OCI-M1 (cell line): ENCODE measurements at places on chromosomes 1 and 21.

- DNase-seq = no peak
These were observed 26.6 kb downstream of the TMEM51 start for GRCh38 chr1:15180189-15180588.

DNA sequence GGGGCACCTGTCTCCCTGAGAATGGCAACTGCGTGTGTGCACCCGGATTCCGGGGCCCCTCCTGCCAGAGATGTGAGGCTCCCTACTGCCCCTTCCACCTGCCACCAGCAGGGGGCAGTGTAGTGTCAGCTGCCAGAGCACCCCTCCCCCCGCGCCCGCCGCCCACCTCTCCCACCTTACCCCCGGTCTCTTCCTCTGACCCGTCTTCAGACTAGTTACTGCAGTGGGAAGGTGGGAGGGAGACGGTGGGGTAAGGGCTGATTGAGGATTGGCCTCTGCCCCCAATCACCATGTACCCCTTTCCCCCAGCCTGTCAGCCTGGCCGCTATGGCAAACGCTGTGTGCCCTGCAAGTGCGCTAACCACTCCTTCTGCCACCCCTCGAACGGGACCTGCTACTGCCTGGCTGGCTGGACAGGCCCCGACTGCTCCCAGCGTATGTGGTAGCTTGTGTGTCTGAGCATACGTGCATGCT is 10.1 kb upstream of the LRRC71 start:
- DNase-seq = peak; percentile 73

DNA sequence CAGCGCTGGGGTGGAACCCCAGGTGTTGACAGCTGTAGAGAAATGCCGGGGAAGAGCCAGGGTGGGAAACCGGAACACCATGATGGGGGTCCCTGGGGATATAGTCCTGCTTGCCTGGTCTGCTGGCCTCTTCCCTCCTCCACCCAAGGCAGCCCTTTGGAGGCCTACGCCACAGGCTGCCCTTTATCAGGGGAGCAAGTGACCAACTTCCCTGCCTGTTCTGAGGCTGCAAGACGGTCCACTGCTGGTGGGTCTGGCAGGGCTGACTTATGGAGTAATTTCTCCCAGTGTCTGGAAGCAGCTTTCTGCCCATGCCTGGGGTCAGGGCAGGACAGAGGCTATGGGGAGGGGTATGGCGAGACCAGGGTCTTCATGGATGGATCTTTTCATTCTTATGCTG is 50.8 kb upstream of the EDN2 start:
- no peak for DNase-seq

- no peak for DNase-seq
These were observed 94.7 kb upstream of the SLC25A33 start for GRCh38 chr1:9444532-9444931.

- DNase-seq = no peak
These were observed 58.9 kb downstream of the MAP3K7CL start for GRCh38 chr21:29189353-29189752.

- DNase-seq = no peak
These were observed 300.0 kb downstream of the BARHL2 start for GRCh38 chr1:90417126-90417525.

DNA sequence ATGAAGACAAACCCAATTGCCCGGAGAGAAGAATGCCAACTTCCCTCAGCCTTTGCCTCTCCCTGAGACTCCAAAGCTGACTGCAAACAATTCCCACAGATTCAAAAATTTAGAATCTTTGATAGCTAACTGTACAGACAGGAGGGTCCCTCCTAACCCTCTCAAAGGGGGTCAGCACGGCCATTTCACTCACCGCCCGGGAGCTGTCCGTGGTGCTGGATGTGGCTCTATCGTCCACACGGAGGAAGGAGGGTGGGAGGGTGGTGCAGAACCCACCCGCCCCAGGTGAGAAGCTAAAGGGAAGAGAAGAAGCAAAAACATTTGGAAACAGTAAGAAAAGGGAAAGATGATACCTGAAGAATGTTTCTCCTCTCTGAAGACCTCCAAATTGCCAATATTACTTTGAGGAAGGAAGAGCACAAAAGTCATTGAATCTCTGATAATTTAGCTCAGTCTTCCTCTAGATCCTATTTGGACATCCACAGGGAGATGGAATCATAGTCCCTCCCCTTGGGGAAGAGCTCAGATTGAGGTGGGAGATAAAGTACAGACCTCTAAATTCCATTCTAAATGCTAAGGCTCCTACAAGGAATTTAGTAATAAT is 45.6 kb downstream of the RHBG start:
- DNase-seq = peak; percentile 48

GRCh38 chr1:14137411-14138134 is 437.6 kb downstream of the PRDM2 start:
- no peak for DNase-seq
